ENCODE measurements at places on chromosomes 1 and 21. TPM values are rescaled to one million over a fixed set of nuclear protein-coding genes. Genes with fewer than 3 reads are reported as not detected.

- DNase-seq, result no peak
Measured at GRCh38 chr1:27744556-27744955, 18.8 kb downstream of the FAM76A start.

Gene IL10
- 0.43 TPM for total RNA-seq

Gene LRIF1
- total RNA-seq, result 16.7 TPM

Gene OR2AJ1
- not detected for total RNA-seq

GRCh38 chr1:151292207-151293030, 10.3 kb downstream of the ZNF687 start:
- DNase-seq, result no peak

Gene IFI44L
- 3.3 TPM for total RNA-seq

DNA sequence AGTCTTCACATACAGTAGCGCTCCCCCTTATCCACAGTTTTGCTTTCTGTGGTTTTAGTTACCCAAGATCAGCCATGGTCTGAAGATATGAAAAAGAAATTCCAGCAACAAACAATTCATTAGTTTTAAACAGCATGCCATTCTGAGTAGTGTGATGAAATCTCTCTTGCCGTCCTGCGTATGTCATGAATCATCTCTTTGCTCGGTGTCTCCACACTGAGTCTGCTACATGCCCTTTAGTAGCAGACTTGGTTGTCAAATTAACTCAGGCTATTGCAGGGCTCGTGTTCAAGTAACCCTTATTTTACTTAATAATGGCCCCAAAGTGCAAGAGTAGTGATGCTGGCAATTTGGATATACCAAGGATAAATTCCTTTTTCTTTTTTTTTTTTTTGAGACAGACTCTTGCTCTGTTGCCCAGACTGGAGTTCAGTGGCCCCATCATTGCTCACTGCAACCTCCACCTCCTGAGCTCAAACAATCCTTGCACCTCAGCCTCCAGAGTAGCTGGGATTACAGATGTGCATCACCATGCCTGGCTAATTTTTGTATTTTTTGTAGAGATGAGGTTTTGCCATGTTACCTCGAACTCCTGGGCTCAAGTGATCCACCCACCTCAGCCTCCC, 22.6 kb downstream of the PHACTR4 start:
- no peak for DNase-seq

- DNase-seq, result no peak
Measured at GRCh38 chr21:32834211-32834915, 62.8 kb upstream of the PAXBP1 start.

Gene DPT
- 25.1 TPM for total RNA-seq

DNA sequence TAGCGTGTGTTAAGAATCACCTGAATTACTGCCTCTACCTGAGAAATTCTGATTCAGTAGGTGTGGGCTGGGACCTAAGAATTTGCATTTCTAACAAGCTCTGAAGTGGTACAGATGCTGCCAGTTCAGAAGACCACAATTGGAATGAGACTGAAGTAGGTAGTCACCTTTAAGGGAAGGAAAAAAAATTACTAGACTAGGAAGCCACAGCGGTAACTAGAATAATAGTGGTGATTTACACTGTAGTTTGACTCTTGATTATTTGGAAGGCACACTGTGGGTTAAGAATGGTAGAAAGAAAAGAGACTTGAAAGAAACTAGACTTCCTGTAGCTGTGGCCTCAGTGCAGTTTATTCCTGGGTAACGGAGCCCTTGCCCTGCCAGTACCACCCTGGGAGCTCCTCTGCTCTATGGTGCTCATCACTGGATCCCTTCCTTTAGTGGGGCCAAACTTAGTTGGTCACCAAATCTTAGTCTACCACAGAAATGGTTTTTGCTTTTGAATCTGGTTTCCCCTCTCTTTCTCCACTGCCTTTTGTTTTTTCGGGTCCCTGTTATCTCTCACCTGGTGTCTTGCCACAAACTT, 43.6 kb downstream of the ARID1A start:
- no peak for DNase-seq

Gene CYP4B1
- 20.4 TPM for total RNA-seq

DNA sequence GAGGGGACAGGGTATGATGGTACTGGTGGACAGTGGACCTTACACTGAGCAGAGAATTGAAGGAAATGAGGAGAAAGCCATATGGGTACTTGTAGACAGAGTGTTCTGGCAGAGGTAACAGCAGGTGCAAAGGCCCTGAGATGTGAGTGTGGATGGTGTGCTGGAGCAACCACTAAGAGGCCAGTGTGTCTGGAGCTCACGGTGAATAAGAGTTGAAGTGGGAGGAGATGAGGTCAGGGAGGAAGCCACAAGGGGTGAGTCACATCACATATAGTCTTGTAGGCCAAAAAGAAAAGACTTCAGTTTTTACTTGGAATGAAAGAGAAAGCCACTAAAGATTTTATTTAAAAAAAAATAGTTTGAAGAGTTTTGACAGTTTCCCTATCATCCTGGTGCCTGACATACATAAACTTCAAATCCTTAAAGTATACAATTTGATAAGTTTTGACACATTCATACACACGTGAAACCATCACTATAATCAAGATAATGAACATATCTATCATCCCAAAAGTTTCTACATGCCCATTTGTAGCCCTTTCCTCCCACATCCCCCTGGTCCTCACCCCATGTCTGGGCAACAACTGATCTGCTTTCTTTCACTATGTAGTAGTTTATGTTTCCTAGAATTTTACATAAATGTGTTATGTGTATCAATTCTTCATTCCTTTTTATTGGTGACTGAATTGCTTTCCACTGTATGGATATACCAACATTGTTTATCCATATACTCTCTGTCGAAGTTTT, 148.4 kb downstream of the GPATCH2 start:
- no peak for DNase-seq

DNA sequence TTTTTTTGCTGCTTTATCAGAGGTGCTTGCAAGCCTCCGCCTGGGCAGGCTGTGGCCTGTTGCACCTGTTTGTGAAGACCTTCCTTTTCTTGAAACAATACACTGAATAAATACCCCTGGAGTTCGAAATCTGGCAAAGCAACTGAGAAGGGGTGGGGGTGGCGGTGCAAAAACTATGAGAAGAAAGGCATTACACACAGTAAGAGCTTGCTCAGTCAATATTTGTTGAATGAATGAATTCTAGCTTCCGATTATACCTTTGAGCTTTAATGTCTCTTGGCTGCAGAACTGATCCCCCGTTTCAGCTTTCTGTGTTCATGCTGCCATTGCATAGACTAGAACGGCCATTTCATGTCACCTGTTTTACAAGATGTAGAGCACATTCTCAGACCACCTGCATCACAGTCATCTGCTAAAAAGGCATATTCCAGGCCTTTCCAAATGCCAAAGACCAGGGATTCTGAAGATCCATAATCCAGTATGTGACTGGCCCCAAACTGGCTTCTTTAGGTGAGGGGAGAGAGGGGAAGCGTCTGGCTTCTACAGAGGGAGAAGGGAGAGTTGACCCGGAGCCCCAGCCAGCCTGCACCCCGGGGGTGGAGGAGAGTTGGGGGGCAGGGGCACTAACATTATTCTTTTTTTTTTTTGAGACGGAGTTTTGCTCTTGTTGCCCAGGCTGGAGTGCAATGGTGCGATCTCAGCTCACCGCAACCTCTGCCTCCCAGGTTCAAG, 111.5 kb downstream of the ETS2 start:
- DNase-seq, result no peak

Gene SDC3
- 19.9 TPM for total RNA-seq

All from Right ventricle myocardium superior (tissue), 1 donor.